Uterine smooth muscle cell (primary cell): ENCODE measurements at places on chromosomes 2 and 18. TPM values are rescaled to one million over a fixed set of nuclear protein-coding genes. Genes with fewer than 3 reads are reported as not detected.

MOGAT1 gene
- total RNA-seq: not detected in 2 replicates

INHBB gene
- total RNA-seq: not detected in 2 replicates

CRACDL gene
- under 0.01 TPM in 1 of 2 replicates, not detected in the other for total RNA-seq

EVX2 gene
- under 0.01 and 0.11 TPM in 2 replicates for total RNA-seq

ARMC9 gene
- 89.6 and 150 TPM in 2 replicates for total RNA-seq

TDRD15 gene
- not detected in 2 replicates for total RNA-seq

STK16 gene
- total RNA-seq: 42.4 and 48.9 TPM in 2 replicates

MLPH gene
- 29.1 and 110 TPM in 2 replicates for total RNA-seq

ZSWIM2 gene
- 0.11 and 0.62 TPM in 2 replicates for total RNA-seq

COL4A3 gene
- 0.25 and 1.1 TPM in 2 replicates for total RNA-seq

TXNDC2 gene
- 0.12 and 0.22 TPM in 2 replicates for total RNA-seq

GDF7 gene
- total RNA-seq: 4.0 and 4.1 TPM in 2 replicates

UGT1A3 gene
- total RNA-seq: not detected in 2 replicates

THADA gene
- 30.4 and 33.6 TPM in 2 replicates for total RNA-seq

SOWAHC gene
- 16.3 and 17.2 TPM in 2 replicates for total RNA-seq

PLCL1 gene
- total RNA-seq: 0.77 and 1.9 TPM in 2 replicates

LHCGR gene
- not detected in 2 replicates for total RNA-seq

ADAM23 gene
- 9.9 and 10.5 TPM in 2 replicates for total RNA-seq

LIMS3 gene
- 13.9 and 14.7 TPM in 2 replicates for total RNA-seq

ANKRD30BL gene
- total RNA-seq: not detected in 2 replicates

PID1 gene
- total RNA-seq: 5.3 and 5.7 TPM in 2 replicates

DOK6 gene
- 1.2 and 2.7 TPM in 2 replicates for total RNA-seq

PDCD1 gene
- total RNA-seq: not detected in 2 replicates

SLC9A4 gene
- not detected in 2 replicates for total RNA-seq
